ENCODE measurements at places on chromosomes 5 and 9.
A peak's percentile ranks its signal among the peaks of the same experiment; 100 is the strongest.

- DNase-seq: no peak
These were observed 44.0 kb upstream of the LIFR start for GRCh38 chr5:38600329-38601045.

- DNase-seq: no peak
These were observed 50.4 kb upstream of the PRR16 start for GRCh38 chr5:120413686-120414085.

- no peak for DNase-seq
These were observed 46.7 kb downstream of the MYO10 start for GRCh38 chr5:16889203-16889971.

DNA sequence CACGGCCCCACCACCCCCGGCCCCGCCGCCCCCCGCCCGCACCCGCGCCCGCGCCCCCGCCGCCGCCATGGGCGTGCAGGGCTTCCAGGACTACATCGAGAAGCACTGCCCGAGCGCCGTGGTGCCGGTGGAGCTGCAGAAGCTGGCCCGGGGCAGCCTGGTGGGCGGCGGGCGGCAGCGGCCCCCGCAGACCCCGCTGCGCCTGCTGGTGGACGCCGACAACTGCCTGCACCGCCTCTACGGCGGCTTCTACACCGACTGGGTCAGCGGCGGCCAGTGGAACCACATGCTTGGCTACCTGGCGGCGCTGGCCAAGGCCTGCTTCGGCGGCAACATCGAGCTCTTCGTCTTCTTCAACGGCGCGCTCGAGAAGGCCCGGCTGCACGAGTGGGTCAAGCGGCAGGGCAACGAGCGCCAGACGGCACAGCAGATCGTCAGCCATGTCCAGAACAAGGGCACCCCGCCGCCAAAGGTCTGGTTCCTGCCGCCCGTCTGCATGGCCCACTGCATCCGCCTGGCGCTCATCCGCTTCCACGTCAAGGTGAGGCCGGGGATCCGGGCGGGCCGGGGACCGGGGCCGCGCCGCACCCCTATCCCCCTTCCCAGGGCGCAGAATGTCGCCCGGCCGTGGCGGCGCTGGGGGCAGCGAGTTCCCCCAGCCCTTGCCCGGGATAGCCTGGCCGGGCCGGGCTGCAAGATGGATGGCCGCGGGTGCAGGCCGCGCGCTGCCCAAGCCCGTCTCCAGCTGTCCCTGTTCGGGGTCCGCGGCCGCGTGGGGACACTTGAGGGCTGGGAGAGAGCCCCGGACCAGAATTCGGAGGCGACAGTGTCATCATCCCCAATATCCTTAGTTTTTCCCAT lies 594 bp downstream of the FAM120A start:
- DNase-seq: no peak

DNA sequence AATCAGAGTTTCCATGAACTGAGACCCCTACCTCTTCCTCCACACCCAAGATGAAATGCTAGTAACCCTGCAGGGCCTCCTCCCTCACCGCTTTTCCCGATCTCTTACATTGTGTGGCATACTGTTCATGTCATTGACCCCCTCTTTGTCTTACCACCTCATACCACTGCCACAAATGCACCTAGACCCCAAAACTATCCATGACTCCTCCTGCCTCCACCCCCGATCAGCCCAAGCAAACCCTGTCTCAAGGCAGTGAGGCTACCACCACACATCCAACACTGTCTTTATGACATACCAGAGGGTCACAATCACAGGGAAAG lies 55.7 kb downstream of the PLAC8L1 start:
- no peak for DNase-seq

GRCh38 chr5:13572163-13572562 lies 372.3 kb downstream of the DNAH5 start:
- DNase-seq: no peak

GRCh38 chr5:157290981-157291711 lies 25.2 kb downstream of the CYFIP2 start:
- DNase-seq: peak; percentile 37

- DNase-seq: no peak
These were observed 128.6 kb upstream of the GRIA1 start for GRCh38 chr5:153361735-153362409.

GRCh38 chr5:55600497-55601203 lies 65.9 kb upstream of the PLPP1 start:
- DNase-seq: no peak

DNA sequence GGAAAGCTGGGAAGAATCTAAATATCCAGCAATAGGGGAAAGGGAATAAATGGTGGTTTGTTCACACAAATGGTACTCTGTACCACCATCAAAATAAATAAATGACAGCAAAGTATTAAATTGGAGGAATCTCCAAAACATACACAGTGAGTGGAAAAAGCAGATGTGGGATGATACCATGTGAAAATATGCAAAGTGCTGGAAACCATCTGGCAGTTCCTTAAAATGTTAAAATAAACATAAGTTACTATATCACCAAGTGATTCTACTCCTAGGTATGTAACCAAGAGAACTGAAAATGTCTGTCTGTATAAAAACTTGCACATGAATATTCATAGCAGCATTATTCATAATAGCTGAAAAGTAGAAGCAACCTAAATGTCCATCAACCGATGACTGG lies 41.9 kb upstream of the TEX48 start:
- no peak for DNase-seq

- no peak for DNase-seq
These were observed 15.3 kb downstream of the CDO1 start for GRCh38 chr5:115801152-115801551.

GRCh38 chr5:119168401-119168800 lies 97.5 kb downstream of the DMXL1 start:
- DNase-seq: no peak

DNA sequence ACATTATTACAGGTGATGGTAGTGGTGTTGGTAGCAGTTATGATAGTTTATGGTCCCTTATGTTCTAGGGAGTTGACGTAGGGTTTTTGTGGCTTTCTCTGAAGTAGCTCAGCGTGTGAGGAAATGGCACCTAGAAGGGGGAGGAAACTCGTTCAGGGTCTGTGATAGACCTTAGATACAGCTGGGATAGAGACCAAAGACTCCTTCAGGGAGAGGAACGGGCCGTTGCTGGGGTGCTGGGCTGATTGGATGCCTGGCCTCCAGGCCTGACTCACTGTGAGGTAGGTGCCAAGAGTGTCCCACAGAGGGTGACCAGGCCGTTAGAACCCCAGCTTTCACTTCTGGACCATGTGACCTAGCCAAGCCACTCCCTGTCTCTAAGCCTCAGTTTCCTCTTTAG lies 96.6 kb downstream of the DAB2IP start:
- peak; percentile 18 for DNase-seq

DNA sequence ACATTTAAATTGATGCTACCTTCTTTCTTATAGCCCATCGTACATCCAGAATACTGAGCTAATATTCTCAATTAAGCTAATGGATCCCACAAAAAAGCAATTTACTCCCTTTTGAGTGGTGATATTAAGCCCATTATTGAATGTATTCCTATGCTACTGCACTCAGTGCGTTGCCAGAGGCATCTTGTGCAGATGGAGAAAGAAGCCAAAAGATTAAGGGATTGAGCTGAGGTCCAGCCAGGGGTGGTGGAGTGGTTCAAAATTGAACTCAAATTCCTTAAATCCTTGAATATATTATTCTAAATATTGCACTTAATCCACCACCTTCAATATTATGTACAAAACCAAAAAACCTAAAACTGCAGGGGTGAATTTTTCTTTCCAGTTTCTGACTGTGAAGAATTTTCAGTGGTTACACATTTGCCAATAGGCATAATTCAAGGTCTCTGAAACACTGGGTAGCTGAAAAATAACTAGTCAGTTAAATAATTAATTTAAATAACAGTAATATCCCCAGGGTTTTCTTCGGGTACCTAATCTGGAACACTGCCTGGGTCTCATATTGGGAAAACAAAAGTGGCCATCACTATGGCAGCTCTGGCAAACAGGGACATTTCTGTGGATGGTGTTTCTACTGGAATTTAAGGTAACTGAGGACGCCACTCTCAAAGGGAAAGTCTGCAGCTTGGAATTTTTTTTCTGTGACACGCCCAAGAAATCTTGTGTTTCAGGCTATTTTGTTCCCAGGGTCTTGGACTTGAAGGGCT lies 6.2 kb upstream of the LIFR start:
- no peak for DNase-seq

- DNase-seq: no peak
These were observed 767 bp upstream of the ZDHHC11 start for GRCh38 chr5:851553-851952.

- peak; percentile 20 for DNase-seq
These were observed 17.0 kb upstream of the SH3TC2 start for GRCh38 chr5:149079883-149080282.

GRCh38 chr5:5295351-5295750 lies 127.1 kb upstream of the ICE1 start:
- DNase-seq: no peak

DNA sequence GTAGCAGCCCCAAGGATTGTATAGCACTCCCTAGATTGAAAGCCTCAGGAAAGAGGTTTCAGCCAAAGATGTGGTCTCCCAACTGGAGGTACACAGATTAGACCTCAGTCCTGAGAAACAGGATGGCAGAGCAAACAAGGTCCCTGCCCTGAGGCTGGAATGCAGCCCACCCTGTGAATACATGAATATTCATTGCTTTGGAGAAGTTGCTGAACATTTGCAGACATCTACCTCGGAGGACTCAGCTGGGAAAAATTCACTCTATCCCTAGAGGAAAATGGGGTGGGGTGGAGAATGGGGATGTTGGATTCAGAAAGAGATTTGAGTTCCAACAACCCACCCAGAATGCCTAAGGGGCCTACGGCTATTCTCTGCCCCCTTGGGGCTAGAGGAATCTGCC lies 129.4 kb downstream of the SLIT3 start:
- DNase-seq: no peak

- no peak for DNase-seq
These were observed 47.5 kb downstream of the SAXO1 start for GRCh38 chr9:18985464-18985951.

DNA sequence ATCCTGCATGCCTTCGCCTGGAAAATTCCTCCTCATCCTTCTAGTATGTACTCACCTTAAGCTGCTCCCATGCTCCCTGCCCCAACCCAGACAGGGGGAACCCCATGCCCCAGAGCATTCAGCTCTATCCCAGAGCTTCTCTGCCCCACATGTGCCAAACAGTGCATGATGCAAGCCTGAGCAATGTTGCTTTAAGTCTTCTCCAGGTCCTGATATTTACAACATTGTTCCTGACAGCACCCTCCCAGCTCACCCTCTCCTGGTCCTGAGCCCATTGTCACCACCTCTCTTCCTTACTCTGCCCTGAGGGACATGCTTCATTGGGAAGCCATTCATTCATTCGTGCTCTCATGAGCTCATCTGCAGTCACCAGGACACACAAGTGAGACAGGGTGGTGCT lies 23.4 kb upstream of the BARX1 start:
- no peak for DNase-seq

DNA sequence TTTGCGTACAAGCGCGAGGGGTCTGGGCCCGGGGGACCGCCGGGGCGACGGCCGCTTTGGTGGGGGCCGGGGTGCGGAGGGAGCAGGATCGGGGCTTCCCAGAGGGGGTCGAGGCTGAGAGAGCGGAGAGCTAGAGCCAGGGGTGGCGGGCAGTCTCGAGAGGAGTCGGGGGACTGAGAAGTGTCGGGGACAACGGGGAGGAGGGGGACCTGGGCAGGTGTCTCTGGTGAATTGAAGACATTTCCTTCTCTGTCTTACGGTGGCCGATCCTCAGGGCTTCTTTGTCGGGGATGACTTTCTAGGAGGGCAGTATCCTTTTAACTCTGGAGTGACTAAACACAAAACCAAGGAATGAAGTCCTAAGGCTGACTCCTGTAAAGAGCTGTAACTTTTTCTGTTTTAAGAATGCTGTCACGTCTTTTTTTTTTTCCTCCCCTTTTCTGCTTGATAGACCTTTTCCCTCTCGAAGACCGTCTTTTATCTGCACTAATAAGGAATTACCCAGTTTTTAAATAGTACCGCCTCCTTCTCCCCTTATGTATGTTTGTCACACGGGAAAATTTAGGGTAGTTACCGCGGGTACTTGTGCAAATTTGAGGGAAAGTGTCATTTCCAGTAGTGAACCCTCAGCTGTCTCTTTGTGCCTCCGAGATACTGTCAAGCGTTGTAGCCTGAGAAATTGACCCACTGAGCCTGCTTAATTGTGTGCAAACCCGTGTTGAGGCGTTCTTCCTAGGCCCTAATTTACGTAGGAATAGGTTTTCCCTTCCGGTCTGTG lies 822 bp downstream of the DENND4C start:
- peak; percentile 20 for DNase-seq

- no peak for DNase-seq
These were observed 3.2 kb downstream of the WDR5 start for GRCh38 chr9:134139081-134139480.

GRCh38 chr5:146681585-146682105 lies 165.7 kb upstream of the GPR151 start:
- no peak for DNase-seq

DNA sequence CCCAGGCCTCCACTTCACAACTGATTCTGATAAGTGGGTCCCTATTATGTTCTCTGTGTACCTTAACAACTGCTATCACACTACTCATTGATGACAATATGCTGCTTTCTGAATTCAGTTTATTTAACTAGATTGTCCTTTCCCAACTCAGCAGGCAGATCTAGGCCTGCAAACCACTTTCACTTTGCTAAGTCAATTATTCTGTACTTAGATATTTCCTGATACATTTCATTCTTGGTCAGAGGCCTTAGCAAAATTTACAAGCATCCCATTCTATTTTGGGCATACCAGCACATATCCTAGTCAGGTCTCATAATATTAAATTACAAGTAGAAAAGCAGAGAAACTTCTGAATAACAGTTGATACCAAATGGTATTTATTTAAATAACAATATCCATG lies 235.7 kb upstream of the HAPLN1 start:
- no peak for DNase-seq

GRCh38 chr9:114685951-114686350 lies 4.0 kb upstream of the TEX48 start:
- no peak for DNase-seq

GRCh38 chr5:150153957-150154617 lies 1.6 kb downstream of the PDGFRB start:
- no peak for DNase-seq

DNA sequence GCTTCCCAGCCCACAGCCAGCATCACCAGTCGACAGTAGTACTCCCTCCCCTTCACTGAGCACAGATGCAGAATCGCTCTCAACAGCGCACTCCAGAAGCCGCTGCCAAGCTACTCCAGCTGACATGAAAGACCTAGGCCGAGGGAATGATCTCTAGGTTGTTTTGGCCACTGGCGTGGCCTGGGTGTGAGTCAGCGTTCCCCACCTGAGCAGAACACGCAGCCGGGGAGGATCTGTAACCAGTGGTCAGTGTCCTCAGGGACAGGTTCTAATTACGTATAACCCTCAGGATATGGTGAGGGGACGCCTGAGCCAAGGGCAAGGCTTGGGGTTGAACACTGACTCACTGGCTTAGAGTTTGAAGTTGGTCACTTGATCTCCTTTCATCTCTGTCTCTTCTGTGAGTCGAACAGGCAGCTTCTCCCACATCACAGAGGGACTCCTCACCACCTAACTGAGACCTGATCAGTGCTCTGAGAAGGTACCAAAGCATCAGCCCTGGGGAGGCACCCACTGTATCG lies 76.9 kb upstream of the IL17B start:
- no peak for DNase-seq

DNA sequence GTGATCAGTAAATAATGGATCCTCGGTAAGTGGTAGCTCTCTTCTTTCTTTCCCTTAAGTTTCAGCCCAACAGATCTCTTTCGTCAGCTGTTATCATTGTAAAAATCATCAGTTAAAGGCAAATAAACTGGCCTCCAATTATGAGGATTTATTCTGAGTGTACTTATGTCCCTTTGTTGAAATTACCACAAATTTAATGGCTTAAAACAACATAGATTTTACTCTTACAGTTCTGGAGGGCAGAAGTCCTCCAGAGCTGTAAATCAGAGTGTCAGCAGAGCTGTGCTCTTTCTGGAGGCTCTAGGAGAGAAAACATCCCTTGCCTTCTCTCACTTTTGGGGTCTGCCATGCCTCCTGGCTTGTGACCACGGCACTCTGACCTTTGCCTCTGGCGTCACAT lies 104.6 kb downstream of the INSYN2B start:
- DNase-seq: no peak

Measured in activated CD4-positive, alpha-beta T cell treated with anti-CD3 and anti-CD28 coated beads, Interleukin-2, amount 50 U/mL, for 16 hours (primary cell).